ENCODE measurements at places on chromosomes 4 and X.

DNA sequence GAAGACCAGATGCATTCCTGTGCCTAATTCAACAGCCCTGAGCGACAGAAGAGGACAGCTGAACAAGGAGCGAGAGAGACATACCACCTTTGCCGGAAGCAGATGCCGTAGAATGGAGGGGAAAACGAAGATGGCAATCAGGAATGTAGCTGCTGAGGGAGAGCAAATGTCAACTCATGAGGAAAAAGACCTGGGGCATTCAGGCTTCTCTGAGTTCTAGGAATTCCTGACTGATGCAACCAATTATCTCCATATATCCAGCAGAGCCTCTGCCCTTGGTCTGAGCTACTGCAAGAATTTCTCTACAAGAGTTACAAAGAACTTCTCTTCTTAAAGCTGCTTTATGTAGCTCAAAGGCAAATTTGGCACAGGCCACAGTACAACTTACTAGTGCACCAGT is 40.5 kb upstream of the INPP4B start:
- no peak for DNase-seq

DNA sequence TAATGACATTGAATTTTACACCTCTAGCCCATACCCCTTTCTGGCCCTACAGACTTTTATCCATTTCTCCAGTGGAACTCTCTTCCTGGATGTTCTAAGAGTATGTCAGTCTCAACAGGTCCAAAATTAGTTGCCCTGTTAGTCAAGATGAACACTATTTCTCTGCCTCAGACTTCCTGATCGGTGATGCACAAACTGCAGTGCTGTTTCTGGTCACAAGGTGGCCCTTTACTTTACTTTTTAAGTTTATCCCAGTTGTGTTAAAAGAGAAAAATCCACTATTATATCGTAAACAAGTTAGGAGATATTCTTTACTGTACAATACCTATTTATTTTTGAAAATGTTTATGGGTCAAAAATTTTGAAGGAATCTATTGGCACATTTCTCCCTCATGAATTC is 13.1 kb downstream of the TCEAL7 start:
- no peak for DNase-seq

DNA sequence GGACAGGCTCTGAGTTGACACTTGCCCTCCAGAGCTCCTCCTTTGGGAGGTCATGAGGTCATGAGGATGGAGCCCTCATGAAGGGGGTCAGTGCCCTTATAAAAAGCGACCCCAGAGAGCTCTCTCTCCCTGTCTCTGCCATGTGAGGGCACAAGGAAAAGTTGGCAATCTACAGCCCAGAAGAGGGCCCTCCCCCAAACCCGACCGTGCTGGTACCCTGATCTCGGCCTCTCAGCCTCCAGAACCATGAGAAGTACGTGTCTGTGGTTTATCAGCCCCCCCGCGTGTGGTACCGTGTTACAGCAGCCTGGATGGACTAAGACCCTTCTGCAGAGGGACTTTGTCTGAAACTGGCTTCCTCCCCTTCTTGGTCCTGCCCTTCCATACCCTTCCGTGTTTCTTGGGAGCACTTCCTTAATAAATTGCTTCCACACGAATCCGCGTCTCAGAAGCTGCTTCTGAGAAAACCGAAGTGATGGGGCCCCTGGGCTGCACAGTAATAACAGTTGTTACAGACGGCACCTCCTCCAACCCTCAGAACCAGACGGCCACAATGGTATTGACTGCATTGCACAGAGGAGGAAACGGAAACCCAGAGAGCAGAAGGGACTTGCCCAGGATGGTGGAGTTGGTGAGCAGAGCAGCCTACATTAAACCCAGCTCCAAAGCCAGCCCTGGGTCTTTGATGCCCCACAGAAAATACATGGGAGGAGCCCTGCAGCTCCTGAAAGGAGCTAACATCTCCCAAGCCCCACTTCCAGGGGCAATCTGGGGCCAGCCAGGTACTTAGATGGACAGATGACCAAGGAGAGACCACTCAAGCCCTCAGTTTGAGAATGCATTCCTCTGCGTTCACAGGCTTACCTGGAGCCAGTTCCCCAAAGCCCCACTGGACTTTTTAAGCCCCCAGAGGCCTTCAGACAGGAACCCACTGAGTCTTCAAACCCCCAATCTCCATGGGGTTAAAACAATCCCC is 242.7 kb downstream of the BCOR start:
- DNase-seq = peak; percentile 50

- DNase-seq = no peak
Measured at GRCh38 chr4:26780539-26780938, 80.1 kb upstream of the STIM2 start.

- DNase-seq = no peak
Measured at GRCh38 chr4:2482693-2483092, 13.8 kb downstream of the RNF4 start.

DNA sequence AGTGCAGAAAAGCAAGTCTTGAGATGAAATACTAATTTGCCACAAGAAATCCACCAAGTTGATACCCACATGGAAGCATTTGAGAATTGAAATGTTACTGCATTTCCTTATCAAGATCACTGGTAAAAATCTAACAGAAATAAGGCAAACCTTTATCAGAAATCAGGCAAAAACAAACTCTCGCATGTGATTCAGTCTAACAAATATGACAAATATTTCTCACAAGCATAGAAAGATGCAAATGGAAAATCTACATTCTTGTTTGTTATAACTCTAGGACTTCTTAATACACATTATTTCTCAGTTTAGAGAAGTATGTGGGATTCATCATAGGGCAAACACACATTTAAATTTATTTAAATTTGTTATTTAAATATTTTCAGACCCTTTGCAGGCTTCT is 52.9 kb downstream of the TXK start:
- no peak for DNase-seq

DNA sequence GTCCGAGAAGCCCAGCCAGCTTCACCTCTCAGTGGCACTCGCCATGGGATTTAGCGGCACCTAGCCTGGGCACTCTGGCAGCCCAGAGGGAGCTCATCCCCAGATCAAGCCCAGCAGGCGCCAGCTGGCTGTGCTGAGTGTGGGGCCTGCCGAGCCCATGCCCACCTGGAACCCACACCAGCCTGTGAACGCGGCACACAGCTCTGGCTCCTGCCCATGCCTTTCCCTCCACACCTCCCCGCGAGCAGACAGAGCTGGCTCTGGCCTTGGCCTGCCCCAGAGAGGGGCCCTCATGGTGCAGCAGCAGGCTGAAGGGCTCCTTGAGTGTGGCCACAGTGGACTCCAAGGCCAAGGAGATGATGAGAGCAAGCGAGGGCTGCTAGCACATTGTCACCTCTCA is 38.0 kb upstream of the AADAT start:
- DNase-seq = no peak

DNA sequence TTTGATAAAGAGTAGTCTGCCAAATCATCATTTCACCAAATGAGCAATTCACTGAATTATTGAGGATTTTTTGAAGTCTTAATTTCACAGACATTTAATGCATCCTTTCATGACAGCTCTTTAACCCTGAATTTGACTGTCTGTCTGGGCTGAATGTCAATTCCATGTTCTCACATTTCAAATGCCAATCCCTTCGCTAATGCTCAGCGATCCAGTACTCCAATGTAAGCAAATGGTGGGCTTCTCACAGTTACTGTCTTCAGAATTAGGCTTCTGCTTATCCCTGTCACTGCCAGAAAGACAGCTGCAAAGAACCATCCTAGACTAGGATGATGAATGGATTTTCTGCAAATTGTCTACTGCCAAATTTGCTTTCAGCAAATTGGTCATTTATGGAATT is 36.2 kb upstream of the USP38 start:
- no peak for DNase-seq

DNA sequence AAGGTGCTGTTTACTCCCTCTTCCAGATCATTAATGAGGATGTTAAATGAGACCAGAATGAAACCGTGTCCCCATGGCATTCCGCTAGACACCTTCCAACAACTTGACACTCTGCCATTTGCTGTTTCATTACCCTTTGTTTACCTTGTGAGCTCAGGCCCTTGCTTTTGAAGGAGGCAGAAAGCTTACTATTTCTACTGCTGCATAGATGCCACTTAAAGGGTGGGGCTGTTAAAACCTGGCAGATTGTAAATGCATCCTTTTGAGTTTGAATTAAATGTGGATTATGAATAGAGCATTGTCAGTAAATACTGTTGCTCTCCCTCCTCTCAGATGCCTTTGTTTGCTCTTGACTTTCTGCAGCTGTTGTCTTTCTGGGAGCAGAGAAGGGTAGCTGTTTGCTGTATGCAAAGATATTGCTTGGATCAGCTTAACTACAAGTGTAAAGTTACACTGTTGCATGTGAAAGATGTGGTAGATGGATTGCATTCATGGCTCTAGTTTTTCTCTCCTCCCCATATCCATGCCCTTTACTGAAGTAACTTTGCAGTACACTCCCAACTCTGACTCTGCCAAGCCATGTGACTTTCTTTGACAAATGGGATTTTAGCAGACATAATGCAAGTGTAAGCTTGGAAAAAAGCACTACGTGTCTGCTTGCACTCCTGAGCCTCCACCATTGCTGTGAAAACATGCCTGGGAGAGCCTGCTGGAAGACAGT is 75.0 kb upstream of the DHX15 start:
- no peak for DNase-seq

DNA sequence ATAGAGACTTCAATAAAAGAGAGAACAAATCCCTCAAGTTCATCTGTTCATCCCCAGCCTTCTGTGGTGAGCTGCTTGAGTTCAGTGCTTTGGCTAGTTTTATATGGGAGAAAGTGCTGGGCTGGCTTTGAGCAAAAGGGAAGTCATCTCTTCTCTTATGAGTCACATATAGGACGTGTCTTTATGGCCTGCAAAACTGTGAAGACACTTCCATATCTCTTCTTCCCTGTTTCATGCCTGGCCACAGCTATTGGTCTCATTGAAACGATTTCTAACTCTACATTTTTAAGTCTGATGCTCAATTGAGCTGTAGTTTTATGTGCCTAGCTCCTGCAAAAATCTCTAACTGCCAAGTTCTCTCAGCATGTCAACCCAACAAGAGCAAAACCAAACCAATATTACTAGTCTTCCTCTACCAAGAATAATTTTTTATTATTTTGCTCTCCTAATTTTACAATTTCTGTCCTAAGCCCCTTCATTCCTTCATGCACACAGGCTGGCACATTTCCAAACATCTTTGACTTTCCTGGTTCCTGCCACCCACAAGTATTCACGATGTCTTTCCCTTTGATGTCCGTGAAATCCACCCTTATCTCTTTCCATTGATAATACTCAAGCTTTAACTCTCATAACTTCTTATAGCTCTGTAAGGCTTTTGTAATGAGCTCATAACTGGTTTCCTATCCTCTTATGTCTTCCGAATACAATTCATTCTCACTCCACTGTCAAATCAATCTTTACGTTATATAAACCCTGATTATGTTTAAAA is 165.3 kb downstream of the BTC start:
- no peak for DNase-seq

GRCh38 chr4:172124656-172125308 is 311.6 kb downstream of the GALNTL6 start:
- DNase-seq = no peak

GRCh38 chr4:88854481-88854880 is 156.9 kb upstream of the NAP1L5 start:
- no peak for DNase-seq

DNA sequence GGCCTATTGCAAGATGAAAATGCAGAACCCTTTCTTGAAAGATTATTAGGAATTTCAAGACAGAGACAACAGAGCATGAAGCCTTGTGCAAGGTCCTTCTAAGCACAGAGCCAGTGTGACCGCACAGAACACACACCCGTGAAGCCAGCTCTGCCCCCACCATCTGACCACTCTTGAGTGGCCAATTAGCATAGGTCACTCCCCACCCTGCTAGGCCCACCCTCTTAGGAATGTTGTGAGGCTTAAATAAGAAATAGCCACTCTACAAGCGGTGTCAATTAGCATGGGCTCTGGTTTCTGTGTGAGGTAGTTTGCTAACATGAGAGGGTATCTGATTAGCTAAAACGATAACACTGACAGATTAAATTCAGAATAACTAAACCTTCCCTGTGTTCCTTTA is 152.9 kb downstream of the PTTG2 start:
- DNase-seq = no peak

DNA sequence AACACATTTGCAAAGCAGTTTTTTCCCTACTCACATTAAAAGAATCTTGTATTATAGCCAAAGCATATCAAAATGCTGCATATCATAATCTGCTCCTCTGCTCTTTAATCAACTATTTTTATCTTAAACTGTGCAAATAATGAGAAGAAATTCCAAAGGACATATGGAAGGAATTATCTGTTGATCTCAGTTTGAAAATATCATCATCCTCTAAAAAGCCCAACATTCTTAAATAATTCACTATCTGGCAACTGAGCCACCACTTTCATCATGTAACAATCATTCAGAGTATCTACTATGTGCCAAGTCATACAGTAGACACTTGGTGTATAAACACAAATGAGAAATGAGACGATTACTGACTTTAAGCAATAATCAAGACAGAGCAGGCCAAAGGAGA is 63.0 kb downstream of the PRSS12 start:
- no peak for DNase-seq

GRCh38 chrX:133783274-133783673 is 202.1 kb downstream of the GPC3 start:
- no peak for DNase-seq

DNA sequence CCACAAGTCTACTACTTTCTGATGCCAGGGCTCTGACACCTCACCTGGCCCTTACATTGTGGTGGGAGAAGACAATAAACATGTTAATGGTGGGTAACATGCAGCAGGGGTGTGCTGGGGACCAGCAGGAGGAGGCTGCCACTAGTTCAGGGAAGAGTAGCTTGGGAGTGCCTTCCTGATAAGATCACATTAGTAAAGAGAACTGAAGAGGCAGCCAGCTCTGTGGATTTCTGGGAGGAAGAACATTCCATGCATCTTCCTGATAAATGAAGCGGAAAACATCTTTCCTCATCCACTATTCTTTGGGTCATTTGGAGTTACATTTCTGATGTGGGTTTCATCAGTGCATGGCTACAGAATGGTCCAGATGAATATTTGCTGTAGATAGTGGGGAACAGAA is 9.0 kb downstream of the RNF150 start:
- DNase-seq = no peak

DNA sequence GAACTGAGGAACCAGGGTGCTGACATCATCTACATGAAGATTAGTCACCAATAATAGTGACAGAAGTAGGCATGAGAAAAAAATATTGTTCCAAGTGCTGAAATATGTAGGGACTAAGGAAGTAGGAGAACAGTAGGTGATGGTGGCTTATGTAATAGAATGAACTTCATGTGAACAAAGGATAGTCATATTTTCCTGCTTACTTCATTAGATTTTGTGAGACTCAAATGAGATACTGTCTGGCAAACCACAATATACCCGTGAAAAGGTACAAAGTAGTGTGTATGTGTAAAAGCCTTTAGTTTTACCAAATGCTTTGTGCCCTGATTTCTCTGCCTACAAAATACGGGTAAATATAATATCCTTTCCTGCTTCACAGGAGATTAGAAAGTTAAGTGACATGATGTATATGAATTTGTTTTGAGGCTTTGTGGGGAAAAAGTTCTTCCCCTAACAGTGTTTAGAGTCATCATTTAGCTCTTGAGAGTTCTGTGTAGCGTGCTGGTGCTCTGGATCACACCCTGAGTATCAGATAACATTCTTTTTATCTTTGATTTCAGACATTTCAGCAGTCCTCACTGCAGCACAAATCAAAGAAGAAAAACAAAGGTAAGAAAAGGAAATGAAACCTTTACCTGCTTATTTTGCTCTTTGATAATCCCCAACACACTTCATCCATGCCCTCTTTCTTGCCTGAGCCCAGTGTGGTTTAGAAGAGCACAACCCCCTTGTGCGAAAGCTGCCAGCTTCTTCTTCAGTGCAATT is 67.9 kb downstream of the KLHL34 start:
- no peak for DNase-seq
